MCF 10A (cell line): ENCODE measurements at places on chromosomes 2 and 18. TPM values are rescaled to one million over a fixed set of nuclear protein-coding genes. Genes with fewer than 3 reads are reported as not detected.

Gene RBM43
- total RNA-seq: 3.0 and 3.5 TPM in 2 replicates

Gene LRP2
- 0.02 and 0.07 TPM in 2 replicates for total RNA-seq

Gene CDH2
- 14.6 and 15.1 TPM in 2 replicates for total RNA-seq

Gene SERPINB3
- 0.28 TPM in 1 of 2 replicates, not detected in the other for total RNA-seq

Gene C2orf72
- total RNA-seq: not detected in 2 replicates

Gene HOXD10
- not detected in 2 replicates for total RNA-seq

Gene UGT1A5
- total RNA-seq: not detected in 2 replicates

Gene STAT4
- 0.83 and 1.4 TPM in 2 replicates for total RNA-seq
